Lung (tissue), 17 donors: ENCODE measurements at places on chromosomes 7 and 10. TPM values are rescaled to one million over a fixed set of nuclear protein-coding genes. Genes with fewer than 3 reads are reported as not detected.

Gene BICC1
- polyA plus RNA-seq = 2.7 TPM

DNA sequence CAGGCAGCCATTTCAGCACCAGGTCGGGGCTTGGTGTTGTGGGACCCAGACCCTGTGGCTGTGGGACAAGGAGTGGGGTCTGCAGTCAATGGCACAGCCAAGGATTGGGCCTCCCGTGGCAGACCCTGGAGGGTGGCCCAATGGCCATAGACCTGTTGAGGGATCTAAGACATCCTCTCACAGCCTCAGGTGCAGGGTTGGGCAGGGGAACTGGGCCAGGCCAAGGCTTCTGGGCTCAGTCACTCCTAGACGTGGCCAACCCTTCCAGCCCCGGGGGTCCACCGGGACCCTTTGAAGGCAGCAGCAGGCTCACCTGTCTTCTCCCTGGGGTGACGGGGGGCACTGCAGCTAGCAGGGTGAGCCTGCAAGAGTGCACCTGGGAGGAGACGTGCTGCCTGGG is 45.7 kb upstream of the DPYSL4 start:
- no peaks in the 10 kb centered on the region for H3K27me3 ChIP-seq
- H3K4me3 ChIP-seq = no peak overlapping the region
- no peaks in the 10 kb centered on the region for H3K36me3 ChIP-seq
- no peak overlapping the region for H3K27ac ChIP-seq
- H3K4me1 ChIP-seq = no peaks in the 10 kb centered on the region

Gene KCP
- polyA plus RNA-seq = 0.47 TPM

Gene NKX6-2
- polyA plus RNA-seq = 0.06 TPM

Gene HYAL4
- not detected for polyA plus RNA-seq

Gene FAM237B
- polyA plus RNA-seq = not detected

GRCh38 chr10:69957886-69958555 is 94.6 kb upstream of the MACROH2A2 start:
- DNase-seq = peak; percentile 40
- H3K36me3 ChIP-seq = peaks cover 11% of the 10 kb centered on the region
- no peaks in the 10 kb centered on the region for H3K27me3 ChIP-seq
- H3K4me3 ChIP-seq = no peak overlapping the region

Gene A1CF
- polyA plus RNA-seq = 0.04 TPM

DNA sequence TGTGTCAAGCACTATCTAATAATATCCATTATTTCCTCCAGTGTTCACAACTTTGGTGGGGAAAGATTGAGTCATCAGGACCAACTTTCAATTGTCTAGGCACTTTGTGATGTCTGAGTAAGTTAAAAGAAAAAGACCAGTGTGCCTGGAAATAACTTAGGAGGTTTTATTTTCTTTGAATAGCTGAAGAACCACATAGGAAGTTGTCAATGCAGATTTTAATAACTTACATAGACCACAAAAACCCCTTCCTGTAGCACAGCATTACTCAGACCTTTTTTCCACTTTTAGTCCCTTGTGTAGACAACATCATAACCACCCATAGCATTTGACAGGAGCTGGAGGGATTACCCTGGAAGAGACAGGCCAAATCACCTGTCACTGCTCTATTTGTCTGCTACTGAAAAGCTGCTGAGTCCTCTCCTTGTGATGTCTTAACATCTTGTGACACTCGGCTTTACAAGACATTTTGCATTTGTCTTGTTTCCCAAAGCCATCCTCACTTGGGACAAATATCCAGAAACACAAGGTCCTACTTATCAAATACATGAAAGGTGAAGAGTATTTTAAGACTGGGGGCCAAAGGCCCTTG is 241.5 kb upstream of the PTER start:
- no peak overlapping the region for H3K27ac ChIP-seq
- no peak for DNase-seq
- H3K4me3 ChIP-seq = no peak overlapping the region
- H3K27me3 ChIP-seq = no peaks in the 10 kb centered on the region

DNA sequence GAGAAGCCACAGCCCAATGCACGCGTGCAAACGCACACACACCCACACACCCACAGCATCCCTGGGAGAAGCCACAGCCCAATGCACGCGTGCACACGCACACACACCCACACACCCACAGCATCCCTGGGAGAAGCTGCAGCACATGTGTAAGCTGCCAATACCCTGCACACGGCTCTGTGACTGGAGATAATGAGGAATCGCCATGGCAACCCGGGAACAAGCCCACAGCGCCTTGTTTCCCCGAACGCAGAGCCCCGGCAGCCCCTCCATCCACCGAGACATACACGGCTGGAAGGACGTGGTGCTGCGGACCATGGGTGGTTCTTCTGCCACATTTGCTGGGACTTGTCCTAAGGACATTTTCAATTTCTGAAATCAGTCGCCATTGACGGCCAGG is 221.3 kb downstream of the PTPRN2 start:
- no peak overlapping the region for H3K27ac ChIP-seq
- DNase-seq = no peak
- H3K4me3 ChIP-seq = no peak overlapping the region
- H3K36me3 ChIP-seq = no peaks in the 10 kb centered on the region
